Adipose tissue (tissue), 3 donors: ENCODE measurements at places on chromosomes 13 and 19. TPM values are rescaled to one million over a fixed set of nuclear protein-coding genes. Genes with fewer than 3 reads are reported as not detected.

STARD13 gene
- 5.4 TPM for polyA plus RNA-seq

FFAR3 gene
- 1.8 TPM for polyA plus RNA-seq

SEMA6B gene
- polyA plus RNA-seq = 34.5 TPM

MADCAM1 gene
- 0.36 TPM for polyA plus RNA-seq

PSG4 gene
- not detected for polyA plus RNA-seq

C19orf81 gene
- not detected for polyA plus RNA-seq

CYP4F8 gene
- polyA plus RNA-seq = not detected
